ENCODE measurements at places on chromosomes 7 and 10. TPM values are rescaled to one million over a fixed set of nuclear protein-coding genes. Genes with fewer than 3 reads are reported as not detected.
A peak's percentile ranks its signal among the peaks of the same experiment; 100 is the strongest.

DNA sequence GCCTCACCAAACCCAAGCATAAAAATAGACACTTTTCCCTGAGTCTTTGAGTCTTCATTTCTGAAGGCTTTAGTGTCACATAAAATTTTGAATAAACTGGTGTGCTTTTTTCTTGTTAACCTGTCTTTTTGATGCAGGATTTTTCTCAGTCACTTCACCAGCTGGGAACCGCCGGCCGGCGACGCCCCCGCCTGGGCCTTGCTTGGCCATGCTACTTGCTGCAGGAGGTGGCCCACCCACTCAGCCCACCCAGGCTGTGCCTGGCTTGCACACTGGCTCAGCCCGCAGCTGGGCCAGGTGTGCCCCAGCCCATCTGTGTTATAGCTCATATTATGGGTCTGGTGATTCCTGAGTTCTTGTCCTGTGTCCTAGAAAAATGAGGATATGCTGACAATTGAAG, 247.4 kb upstream of the CACNA2D1 start:
- no peak for DNase-seq

DNA sequence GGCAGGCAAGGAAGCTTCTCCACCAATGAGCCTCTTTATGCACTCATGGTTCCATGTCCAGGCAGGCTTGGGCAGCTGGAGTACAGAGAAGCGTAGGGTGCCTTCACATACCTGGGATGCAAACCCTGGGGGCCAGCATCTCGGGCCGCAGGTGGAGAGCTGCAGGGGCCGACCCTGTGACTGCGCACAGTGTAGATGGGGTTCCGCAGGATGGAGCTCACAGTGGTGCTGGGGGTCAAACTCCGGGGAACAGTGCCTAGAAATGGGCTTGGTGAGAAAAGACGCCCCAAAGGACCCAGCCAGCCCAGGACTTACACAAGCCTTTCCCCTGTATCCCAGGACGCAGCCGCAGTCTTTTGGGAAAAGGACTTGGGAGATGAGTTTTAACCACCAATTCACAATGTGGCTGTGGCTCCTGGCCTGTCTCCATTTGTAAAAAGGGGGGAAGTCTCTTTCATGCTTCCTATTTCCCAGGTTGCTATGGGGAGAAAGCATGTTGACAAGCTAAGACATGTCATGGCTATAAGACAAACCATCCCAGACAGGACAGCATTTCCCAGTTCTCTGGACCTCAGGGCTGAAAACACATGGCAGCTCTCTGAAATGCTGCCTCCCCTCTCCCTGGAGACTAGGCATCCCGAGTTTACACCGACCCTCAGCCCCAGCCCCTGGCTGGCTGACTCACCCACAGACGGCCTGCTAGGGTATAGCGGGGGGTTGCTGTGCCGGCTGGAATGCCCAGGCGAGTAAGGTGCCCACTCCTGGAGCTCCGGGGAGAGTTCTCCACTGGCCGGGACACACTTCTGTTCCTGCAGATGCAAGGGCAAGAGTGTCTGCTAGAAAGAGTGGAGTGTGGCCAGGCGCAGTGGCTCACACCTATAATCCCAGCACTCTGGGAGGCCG, 107.1 kb downstream of the DLG5 start:
- DNase-seq, result no peak

DNA sequence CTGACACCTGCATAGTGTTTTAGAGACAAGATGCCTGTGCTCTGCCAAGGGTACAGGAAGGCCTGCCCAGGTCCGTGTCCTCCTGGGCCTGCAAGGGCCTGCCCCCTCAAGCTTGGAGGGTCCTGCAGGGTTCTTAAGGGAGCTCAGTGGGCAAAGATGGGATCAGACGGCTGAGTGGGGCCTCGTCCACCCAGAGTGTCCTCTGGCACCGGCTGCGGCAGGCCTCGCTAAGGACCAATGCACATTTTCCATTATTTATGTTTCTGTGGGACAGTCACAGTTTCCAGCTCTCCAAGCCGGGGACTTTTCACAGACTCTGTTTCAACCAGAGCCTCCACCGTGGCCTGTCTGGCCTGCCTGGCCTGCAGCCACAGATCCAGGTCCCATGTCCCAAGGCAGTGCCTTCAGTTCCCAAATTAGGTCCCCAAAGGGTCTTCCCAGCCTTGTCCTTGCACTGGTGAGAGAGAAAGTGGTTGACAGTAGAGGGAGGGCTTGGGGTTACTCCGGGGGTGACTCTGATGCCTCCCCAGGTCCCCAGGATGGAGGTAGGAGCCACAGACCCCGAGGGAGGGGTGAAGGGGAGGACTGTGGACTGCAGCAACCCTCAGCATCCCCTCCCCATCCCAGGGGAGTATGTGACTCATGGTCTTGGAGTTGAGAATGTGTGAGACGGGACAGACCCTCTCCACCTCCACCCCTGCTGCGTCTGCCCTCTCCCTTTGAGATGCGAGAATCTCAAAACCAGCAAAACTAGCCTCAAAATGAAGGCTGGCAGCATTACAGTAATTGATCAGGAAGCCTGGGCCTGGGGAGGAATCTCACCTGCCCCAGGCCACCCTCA, 14.8 kb downstream of the MYL10 start:
- DNase-seq, result peak; percentile 90

- DNase-seq, result no peak
These were observed 71.0 kb upstream of the GTF2I start for GRCh38 chr7:74586258-74587175.

DNA sequence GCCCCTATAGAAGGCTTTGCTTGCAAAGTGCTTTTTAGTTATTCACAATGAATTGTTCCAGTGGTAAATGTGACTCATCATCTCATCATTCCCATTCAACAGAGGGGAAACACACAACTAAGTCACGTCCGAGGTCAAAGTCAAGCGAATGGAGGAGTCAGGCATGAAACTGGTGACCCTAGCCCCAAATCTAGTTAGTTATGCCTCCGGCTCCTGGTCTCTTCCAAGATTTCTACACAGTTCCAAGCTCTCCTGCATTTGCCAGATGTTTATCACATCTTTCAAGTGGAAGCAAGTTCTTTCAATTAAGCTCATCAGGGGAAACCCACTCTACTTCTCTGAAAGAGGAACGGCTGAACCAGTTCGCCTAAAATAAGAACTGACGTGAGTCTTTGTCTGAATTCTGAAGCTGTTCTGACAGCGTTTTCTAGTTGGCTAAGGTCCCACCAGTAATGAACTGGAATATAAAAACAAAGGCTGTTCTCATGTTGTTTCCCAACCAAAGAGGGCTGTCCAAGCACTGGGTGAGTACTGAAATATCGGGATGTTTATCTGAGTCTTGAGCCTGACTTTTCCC, 140.9 kb upstream of the NRBF2 start:
- DNase-seq, result no peak

DNA sequence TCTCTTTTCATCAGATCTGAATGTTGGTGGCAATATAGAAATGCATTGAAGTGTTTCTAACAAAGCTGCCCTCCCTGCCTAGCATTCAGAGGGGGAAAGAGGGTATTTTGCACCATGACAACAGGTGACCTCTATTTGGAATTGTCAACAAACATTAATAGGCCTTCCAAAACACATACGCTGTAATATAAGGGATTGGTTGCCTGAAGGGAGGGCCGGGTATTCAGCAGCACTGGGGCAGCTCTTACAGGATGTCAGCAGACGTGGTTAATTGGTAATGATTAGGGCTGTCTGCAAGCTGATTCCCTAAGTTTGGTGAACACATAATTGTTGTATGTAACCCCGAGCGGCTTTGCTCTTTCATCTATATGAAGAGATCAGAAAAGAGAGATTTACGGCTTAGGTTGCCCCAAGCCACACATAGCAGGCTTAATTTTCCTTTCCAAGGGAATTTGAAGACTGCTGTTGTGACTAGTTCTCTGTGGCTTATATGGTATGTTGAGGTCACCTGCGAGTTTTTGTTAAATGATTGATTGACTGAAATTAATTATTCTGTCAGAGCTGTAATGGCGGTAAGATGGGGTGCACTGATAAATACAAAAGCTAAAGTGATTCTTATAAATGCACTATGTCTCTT, 759.3 kb downstream of the LRMDA start:
- DNase-seq, result no peak

DNA sequence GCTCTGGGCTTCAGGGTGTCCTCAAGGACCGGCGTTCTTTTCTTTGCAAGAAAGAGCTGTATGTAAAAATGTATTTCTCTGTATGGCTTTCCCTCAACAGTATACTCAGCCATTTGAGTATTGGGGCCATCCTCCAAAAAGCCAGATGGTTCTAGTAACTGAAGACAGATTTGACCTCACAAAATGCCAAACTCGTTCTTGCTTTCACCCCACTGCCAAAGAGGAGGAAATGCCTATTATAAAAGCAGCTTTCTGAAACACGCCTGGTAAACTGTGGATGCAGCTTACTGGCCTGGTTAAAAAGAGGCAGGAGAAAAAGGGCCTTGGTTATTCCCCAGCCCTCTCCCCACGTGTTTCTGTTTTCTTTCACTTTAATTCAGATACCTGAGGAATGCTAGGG, 7.7 kb upstream of the HTR5A start:
- no peak for DNase-seq

DNA sequence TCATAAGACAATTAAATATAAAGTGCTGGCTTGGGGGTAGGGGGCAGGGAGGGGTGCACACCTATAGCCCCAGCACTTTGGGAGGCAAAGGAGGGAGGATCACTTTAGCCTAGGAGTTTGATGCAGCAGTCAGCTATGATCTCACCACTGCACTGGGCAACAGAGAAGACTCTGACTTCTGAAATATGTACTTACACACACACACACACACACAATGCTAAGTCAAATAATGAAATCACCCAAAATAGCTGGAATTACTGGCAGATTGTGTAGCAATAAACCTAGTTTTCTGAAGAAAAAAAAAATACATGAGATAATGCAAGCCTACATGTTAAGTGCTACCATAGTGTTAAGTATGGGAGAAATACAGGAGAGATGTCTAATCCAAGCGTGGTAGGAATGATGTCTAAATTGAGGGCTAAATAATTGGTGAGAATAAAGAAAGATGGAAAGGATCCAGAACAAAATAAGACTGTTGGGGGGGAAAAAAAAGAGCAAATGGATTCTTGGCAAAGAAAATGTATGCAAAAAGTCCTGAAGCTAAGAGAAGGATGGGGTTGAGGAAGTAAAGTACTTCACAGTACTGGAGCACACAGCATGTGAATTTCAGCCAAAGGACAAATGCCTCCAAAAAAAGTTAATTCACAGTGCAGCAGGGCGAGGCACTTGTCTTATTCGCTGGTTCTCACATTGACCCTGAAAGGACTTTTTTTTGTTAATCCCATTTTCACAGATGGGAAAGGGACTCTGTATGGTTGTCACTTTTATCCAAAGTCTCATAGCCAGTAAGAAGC, 73.9 kb downstream of the IGF2BP3 start:
- DNase-seq, result no peak

DNA sequence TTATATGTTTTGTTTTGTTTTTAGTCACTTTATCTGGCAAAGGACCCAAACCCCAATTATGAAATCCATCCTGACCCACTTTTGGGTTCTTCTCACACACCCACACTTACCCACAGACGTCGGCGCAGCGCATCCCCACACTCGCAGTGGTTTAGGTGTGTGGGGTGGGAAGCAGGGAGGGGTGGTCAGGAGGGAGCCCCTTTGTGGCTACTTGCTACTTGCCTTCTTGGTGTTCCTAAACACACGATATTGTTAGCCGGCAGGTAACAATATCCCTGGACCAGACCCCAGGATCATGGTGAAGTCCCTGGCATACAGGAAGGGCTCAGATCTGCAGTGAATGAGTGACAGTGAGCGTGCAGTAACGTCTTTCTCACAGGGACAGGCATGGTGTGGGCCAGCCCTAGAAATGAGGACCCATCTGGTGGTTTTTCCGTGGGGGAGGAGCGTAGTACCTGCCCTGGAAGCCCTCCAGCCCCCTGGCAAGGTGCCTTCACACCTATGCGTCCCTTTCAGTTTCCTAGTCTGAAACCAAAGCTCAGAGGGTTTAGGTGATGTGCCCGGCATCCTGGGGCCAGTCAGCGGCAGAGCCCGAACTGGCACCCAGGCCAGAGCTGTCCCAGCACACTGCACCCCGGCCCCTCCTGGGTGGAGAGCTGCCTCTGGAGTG, 4.4 kb downstream of the SPOCK2 start:
- DNase-seq, result no peak

- no peak for DNase-seq
These were observed 13.4 kb downstream of the NPY start for GRCh38 chr7:24297362-24297761.

DNA sequence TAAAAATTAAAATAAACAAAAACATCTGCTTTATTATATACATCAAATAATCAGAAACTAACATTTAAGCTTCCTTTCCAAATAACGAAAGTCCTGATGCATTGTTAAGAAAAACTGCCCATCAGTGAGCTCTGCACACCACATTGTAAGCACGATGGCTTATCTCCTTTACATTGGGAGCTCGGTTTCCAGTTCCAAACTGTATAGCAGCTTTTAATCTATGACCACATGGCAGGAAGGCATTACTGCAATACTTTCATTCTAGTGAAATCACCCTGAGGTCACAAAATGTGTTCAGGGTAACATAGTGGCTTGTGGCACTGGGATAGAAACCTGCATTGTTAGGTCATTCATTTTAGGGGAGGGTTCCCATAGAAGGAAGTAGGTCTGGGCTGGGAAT, 146.3 kb downstream of the ZNF22 start:
- no peak for DNase-seq

- no peak for DNase-seq
These were observed 18.5 kb downstream of the ABRAXAS2 start for GRCh38 chr10:124820121-124820520.

DNA sequence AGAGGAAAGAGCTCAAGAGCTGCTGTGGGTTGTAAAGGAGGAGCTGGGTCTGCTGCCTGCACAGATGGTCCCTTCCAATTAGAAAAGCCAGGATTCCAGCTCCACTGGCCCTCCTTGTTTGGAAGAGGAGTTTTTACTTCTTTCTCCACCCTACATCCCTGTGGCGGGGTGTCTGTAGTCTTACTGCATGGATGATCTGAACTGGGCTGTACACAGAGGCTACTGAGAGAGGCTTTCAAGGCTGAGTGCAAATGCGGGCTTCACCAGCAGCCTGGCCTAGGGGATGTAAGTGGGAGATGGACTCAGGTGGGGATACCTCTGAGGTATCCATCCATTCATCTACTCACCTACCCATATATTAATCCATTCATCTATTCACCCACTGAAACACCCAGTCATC, 7.1 kb upstream of the CXCL12 start:
- peak; percentile 13 for DNase-seq

DNA sequence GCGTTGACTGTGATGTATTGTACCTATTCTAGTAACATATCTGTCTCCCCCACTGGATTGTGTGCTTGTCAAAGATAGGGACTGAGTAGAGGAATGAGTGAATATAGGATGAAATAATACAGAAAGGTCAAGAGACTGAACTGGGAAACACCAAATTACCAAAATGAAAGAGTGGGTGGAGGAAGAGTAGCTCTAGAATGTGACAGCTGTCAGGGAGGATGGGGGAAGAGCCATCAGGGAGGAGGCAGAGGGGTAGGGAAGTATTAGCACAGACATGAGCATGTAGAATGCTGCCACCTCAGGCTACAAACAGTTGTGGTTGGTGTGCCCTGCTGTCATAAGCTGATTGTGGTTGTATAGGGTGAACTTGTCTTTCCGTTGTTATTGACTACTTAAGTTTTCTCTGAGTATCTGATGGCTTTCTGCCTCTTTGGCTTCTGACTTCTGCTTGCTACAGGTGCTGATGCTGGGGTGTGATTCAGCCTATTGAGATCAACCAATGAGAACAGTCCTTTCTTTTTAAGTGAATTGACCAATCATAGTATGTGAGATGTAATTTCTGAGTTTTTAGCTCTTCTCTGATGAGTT, 5.6 kb downstream of the CCSER2 start:
- no peak for DNase-seq

GRCh38 chr10:127535802-127536515, 13.2 kb upstream of the NPS start:
- DNase-seq, result no peak

The BAIAP2L1 gene
- 5.4 TPM for polyA plus RNA-seq

The HTR7 gene
- 2.1 TPM for polyA plus RNA-seq

The FRMD4A gene
- polyA plus RNA-seq, result 11.4 TPM

The STAM gene
- 10.5 TPM for polyA plus RNA-seq

The VWA2 gene
- polyA plus RNA-seq, result 0.13 TPM

The DRGX gene
- not detected for polyA plus RNA-seq

Data from aorta (tissue), 5 donors.